DMS53 (cell line): ENCODE measurements at places on chromosomes 3 and 15.
A peak's percentile ranks its signal among the peaks of the same experiment; 100 is the strongest.

- no peak for DNase-seq
These were observed 3.9 kb upstream of the CACNA1D start for GRCh38 chr3:53490459-53490968.

DNA sequence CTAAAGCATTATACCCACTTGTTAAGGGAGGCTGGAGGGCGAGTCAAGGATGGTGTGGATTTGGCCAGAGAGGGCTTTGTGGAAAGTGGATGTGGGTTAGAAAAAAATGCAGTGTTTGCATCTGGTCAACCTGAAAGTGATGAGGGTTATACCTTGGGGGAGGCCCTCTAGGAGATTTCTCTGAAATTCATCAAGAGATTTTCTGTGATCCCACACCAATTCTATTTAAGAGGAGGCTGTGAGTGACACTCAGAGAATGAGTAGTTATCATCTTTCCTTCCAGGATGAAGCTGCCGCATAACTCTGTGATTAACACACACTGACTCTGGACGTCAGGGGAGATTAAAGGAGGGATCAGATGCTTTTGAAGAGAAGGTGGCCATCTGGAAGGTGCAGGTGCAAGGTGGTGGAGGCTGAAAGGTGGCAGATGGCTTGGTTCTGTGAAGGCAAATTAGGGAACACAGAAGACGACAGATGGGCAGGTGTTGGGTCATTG is 54.8 kb downstream of the ANAPC13 start:
- DNase-seq: peak; percentile 88

GRCh38 chr3:47347217-47347801 is 33.5 kb upstream of the PTPN23 start:
- no peak for DNase-seq

GRCh38 chr15:92847841-92848240 is 52.3 kb upstream of the CHD2 start:
- DNase-seq: no peak

DNA sequence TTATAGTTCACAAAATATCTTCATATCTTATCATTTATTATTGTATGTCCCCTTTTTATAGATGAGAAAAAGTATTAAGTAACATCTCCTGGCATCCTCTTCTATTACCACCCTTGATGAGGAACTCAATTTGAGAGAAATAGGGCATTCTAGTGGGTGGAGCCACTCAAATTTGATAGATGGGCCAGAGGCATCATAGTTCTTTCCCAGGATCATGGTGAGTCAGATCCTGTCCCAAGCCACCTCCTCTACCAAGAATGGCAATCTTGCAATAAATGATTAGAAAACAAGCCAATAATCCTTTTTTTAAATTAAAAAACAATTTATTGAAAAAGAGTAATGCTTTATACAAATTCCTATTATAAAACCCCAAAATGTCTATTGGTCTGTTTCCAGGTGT is 16.8 kb downstream of the CLDN1 start:
- DNase-seq: peak; percentile 7

- DNase-seq: peak; percentile 48
These were observed 229.8 kb downstream of the LPP start for GRCh38 chr3:188383748-188384147.

DNA sequence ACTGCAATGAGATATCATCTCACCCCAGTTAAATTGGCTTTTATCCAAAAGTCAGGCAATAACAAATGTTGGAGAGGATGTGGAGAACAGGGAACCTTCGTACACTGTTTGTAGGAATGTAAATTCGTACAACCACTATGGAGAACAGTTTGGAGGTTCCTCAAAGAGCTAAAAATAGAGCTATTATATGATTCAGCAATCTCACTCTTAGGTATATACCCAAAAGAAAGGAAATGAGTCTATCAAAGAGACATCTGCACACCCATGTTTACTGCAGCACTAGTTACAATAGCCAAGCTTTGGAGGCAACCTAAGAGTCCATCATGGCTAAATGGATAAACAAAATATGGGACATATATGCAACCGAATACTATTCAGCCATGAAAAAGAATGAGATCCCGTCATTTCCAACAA is 68.0 kb upstream of the HES1 start:
- DNase-seq: no peak

- no peak for DNase-seq
These were observed 446.1 kb upstream of the RARB start for GRCh38 chr3:24981924-24982323.

DNA sequence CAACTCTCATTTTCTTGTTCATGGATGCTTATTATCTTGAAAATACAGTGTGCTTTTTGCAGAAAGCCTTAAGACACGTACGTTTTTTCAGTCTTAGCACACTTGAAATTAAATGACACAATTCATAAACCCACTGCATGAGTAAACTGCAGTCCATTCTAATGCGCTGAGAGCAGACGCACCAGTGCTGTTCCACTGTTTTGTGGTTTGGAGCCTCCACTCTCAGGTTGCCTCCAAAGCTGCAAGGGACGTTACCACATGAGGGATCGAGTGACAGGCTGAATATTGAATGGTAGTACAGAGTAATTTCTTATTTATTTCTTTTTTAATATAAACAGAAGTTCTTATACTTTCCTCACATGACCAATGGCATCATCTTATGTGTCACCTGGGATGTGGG is 12.3 kb downstream of the IQCH start:
- no peak for DNase-seq

GRCh38 chr15:100901296-100901695 is 17.9 kb upstream of the LRRK1 start:
- no peak for DNase-seq

DNA sequence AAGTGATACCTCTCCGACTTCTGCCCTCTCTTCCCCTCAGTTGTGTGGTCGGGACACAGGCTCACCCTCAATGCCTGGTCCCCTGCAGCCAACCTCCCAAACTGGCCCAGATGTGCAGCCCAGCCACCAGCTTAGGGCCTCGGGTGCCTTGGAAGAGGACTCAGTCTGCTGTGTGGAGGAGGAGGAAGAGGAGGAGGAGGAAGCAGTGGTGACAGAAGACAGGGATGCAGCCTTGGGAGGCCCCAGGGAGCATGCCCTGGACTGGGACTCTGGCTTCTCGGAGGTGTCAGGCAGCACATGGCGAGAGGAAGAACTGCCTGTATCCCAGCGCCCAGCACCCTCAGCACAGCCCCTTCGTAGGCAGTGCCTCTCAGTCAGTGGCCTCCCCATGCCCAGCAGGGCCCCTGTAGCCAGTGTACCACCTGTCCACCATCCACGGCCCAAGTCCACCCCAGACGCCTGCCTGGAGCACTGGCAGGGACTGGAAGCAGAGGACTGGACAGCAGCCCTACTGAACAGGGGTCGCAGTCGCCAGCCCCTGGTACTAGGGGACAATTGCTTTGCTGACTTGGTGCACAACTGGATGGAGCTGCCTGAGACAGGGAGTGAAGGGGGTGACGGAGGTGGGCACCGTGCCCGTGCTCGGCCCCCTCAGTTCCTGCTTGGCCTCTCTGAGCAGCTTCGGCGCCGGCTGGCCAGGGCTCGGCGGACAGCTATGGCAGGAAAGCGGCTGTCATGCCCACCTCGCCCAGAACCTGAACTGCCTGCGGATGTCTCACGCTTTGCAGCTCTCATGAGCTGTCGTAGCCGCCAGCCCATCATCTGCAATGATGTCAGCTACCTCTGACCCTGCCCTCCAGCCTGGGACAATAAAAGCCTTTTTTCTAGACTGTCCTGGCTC is 1.3 kb downstream of the INKA1 start:
- DNase-seq: peak; percentile 28

GRCh38 chr15:65355173-65355987 is 22.4 kb downstream of the IGDCC3 start:
- peak; percentile 44 for DNase-seq

DNA sequence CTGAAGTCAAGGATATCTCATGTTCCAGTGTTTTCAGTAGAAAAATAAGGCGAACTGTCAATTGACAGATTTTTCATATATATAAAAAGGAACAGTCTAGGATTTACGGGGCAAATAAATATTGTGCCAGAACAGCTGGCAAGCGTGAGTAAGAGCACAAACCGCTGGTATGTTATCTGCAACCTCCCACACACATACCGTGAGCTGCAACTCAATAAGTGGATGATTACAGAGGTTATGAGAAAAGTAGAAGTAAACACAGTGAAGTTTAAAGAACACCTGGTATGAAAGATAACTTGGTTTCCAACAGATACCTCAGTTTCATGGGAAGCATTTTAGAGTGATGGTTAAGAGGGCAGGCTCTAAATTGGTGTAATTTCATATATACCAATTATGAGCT is 733.4 kb downstream of the TUSC7 start:
- no peak for DNase-seq

GRCh38 chr15:90234096-90234988 is at the start of gene GDPGP1:
Gene GDPGP1 (plus strand): TSS chr15:90234209. CDS start chr15:90240909, 6,700 bp downstream.
- DNase-seq: peak; percentile 56

DNA sequence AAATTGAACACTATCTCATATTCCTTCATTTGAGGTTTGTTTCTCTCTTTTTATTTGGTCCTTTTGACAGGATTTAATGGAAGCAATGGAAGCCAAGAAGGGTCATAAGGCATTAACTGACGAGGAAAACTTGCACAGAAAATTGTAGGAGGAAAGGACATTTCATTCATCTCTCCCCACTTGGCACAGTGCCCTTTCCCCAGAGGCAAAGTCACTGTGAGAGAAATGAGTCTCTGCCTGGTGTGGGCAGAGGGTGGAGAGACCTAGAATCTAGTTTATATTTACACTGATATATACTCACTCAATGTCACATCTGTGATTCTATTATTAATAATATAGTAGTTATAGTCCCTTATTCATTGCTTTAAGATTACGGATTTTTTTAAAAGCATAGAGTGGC is 324.6 kb upstream of the IL12A start:
- DNase-seq: no peak

- DNase-seq: no peak
These were observed 666.3 kb downstream of the ZBBX start for GRCh38 chr3:166713787-166714186.

DNA sequence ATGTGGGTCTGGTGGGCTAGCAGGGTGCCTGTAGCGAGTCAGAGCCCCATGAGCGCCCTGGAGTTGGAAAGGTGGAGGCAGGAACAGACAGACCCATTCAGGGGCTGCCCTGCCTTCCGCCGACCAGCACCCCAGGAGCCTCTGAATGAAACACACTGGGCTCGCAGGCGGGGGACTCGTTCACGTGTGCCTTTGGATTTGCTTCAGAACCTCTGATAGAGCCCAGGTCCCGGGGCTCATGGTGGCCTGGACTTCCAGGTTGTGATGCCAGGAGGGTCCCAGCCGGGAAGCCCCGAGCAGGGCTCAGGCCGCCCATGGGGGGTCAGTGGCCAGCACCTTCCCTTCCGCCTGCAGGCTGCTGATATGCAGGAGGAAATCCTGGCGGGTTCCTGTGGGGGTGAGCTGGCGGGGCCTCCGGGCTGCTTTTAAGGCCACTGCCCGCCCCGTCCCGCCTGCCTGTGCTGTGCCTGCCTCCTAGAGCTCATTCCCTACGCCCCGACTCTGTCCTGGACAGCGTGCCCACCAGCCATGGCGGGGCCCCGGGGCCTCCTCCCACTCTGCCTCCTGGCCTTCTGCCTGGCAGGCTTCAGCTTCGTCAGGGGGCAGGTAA is at the start of gene STAB1:
Gene STAB1, plus strand, starts transcription at position 453 of the 610 bp plus-strand sequence. Its CDS starts 76 bp downstream, at position 529.
- DNase-seq: no peak

DNA sequence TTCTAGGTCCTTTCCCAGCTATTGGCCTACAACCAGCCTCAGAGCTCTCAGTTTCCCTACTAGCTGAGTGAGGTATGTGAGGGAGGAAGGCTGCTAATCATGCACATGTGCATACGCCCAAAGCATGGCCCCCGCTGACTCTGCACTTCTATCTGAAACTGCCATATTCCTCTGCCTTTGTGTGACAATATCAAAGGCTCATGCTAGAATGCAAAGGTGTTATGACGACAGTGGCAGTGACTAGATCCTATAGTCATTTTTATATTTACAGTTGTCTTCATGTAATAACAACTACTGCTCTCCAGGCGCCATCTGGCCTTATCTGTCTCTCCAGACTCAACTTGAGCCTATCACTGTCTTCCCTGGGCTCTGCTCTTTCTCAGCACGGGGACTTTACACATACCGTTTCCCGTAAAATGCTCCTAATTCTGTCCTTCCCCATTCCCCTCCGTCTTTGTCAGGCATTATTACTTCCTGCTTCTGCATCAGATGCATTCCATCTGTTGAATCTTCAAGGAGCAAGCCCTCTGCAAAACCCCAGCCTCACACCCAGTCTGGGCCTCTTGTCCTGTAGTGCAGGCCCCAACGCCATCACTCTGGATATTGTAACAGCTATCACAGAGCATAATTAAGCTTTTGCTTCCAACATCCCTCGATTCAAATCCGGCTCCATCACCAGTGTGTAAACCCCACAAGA is 102.5 kb downstream of the PDCD6IP start:
- DNase-seq: no peak

- no peak for DNase-seq
These were observed 91.0 kb downstream of the TPRG1 start for GRCh38 chr3:189262746-189263145.

GRCh38 chr15:41870689-41871081 is 23.2 kb downstream of the SPTBN5 start:
- no peak for DNase-seq

DNA sequence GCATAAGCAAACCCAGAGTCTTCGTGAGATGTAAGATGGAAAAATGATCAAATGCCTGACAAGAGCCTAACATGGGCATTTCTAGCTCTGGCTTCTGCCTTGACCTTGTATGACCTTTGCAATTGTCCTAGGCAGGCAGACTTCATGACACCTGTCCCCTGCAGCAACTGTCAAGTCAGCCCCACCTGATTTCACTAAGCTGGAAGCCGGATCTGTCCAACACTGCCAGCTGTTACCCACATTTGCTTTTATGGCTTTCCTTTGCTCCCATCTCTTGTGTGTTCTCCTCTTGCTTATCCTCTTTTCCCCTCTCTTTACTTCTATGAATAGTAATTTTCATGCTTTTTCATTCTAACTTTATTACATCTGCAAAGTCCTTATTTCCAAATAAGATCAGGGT is 48.5 kb upstream of the TNIK start:
- no peak for DNase-seq

GRCh38 chr15:45130291-45131000 is 652 bp downstream of the DUOX1 start:
- peak; percentile 61 for DNase-seq

DNA sequence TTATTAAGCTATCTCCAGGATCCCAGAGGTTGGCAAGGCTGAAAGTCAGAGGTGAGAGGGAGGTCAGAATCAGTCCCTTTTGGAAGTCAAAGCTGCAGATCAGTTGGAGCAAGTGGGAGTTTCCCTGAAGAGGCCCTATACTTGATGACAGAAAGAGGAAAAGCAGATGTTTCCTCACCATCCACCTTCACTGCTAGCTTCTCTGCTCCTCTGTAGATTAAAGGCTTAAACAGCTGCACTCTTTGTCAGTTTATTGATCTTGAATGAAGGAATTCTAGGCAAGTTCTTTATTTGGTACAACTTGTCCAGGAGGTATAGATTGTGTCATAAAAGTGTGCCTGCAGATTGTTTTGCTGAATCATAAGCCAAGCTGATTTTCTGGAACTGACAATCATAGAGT is 408.2 kb upstream of the TGFBR2 start:
- peak; percentile 1 for DNase-seq
